ENCODE measurements at places on chromosomes 3 and 15. TPM values are rescaled to one million over a fixed set of nuclear protein-coding genes. Genes with fewer than 3 reads are reported as not detected.

ERC2 gene
- total RNA-seq, result 51.3 TPM

GOLGA8S gene
- total RNA-seq, result 1.1 TPM

PLIN1 gene
- total RNA-seq, result 0.89 TPM

IFT122 gene
- total RNA-seq, result 44.0 TPM

MOBP gene
- 433 TPM for total RNA-seq

AKAP13 gene
- total RNA-seq, result 114 TPM

STRA6 gene
- total RNA-seq, result 69.0 TPM

SLC12A1 gene
- total RNA-seq, result 5.6 TPM

IFT57 gene
- total RNA-seq, result 54.3 TPM

LIPC gene
- 0.99 TPM for total RNA-seq

TPRG1 gene
- 1.4 TPM for total RNA-seq

GOLGA8J gene
- total RNA-seq, result 0.39 TPM

SERPINI2 gene
- total RNA-seq, result 6.3 TPM

PTPRG gene
- total RNA-seq, result 65.5 TPM

PLS1 gene
- total RNA-seq, result 3.8 TPM

PIGZ gene
- total RNA-seq, result 4.6 TPM

FHIT gene
- 6.9 TPM for total RNA-seq

CLDN18 gene
- not detected for total RNA-seq

HRG gene
- total RNA-seq, result not detected

CNTN4 gene
- total RNA-seq, result 88.0 TPM

CDAN1 gene
- total RNA-seq, result 18.4 TPM

AMOTL2 gene
- 82.9 TPM for total RNA-seq
